ENCODE measurements at places on chromosomes 4 and X.

DNA sequence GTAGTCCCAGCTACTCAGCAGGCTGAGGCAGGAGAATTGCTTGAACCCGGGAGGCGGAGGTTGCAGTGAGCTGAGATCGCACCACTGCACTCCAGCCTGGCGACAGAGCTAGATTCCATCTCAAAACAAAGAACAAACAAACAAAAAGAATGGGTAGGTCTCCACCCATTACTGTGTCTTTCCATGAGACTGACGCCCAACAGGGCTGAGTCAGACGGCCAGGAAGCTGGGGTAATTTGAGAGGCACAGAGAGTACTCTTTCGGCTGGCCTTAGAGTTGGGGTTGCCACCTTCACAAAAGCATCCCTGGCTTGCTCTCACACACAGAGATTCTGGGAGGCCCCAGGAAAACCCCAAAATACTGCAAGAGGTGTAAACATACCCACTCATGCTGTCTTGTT lies 72.0 kb upstream of the DHRSX start:
- no peak for DNase-seq

- DNase-seq: no peak
These were observed 42.7 kb downstream of the SAT1 start for GRCh38 chrX:23825675-23826074.

GRCh38 chrX:24124244-24124799 lies 25.2 kb upstream of the ZFX start:
- no peak for DNase-seq

DNA sequence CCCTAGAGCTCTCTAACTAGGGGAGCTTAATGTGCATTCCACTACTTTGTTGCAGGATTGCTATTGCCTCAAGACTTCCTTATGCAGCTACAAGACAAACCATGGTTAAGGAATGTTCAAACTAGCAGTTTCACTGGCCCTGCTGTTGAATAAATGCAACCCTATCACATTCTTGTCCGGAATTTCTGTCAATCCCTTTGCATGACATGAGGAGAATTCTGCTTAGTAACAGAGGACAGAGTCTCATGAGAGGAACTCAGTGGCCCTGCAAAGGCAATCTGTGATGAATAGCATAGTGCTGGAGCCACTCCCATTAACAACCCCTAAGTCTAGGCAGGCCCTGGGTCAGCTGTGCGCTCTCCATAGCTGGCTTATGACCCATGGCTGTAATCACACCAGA lies 30.7 kb upstream of the SGMS2 start:
- no peak for DNase-seq

DNA sequence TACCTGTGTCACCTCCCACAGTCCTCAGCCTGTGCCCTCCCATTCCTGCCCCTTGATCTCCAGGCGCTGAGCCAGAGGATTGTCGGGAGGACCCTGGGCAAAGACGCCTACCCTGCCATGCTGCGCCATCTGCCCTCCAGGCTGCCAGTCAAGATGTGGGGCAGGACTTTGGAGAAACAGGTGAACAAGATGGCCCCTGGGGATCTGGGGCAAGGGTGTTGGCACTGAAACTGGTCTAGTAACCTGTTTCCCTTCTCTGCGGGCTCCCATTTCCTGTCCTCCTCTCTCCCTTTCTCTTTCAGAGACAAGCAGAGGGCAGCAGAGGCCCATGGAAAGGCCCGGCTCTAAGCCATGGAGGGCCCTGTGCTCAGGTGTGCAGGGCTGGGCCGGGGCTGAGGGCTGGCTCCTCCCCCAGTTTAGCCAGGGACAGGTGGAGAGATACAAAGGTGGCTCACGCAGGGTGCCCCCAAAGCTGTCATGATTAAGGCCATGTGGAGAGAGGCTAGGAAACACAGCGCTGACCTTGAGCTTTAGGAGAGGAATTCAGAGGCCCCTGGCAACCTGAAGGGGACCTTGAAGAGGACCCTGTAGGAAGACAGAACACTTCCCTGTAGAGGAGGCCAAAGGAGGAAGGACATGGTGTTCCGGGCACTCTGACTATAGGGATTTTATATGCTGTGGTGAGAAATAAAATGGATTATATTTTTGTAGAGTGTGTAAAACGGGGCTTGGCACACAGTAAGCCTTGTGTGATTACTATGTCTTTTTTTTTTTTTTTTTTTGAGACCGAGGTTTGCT lies at the start of gene GLOD5:
TSS of gene GLOD5 (plus strand) at position 74 of the 798 bp plus-strand sequence. CDS start at position 118, 44 bp downstream.
- DNase-seq: no peak

- DNase-seq: no peak
These were observed 108.4 kb upstream of the LRPAP1 start for GRCh38 chr4:3640587-3640962.

GRCh38 chrX:39690541-39691415 lies 407.0 kb downstream of the BCOR start:
- DNase-seq: no peak

DNA sequence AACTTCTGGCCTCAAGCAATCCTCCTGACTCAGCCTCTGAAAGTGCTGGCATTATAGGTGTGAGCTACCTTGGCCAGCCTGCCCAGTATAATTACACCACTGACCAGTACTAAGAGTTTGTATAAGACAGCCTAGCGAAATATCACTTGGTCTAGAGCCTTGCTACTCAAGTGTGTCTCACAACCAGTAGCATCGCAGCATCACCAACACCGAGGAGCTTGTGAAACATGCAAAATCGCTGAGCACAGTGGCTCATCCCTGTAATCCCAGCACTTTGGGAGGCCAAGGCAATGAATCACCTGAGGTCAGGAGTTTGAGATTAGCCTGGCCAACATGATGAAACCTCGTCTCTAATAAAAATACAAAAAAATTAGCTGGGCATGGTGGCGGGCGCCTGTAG lies 102.0 kb upstream of the GATB start:
- no peak for DNase-seq

- DNase-seq: no peak
These were observed at the start of gene PAK3 for GRCh38 chrX:111095974-111096895. Gene PAK3, plus strand, starts transcription at chrX:111096191. Its CDS starts 26,913 bp downstream, at chrX:111123104.

GRCh38 chr4:87738483-87738882 lies 60.9 kb upstream of the IBSP start:
- DNase-seq: no peak
